ENCODE measurements at places on chromosomes 6 and 20.

DNA sequence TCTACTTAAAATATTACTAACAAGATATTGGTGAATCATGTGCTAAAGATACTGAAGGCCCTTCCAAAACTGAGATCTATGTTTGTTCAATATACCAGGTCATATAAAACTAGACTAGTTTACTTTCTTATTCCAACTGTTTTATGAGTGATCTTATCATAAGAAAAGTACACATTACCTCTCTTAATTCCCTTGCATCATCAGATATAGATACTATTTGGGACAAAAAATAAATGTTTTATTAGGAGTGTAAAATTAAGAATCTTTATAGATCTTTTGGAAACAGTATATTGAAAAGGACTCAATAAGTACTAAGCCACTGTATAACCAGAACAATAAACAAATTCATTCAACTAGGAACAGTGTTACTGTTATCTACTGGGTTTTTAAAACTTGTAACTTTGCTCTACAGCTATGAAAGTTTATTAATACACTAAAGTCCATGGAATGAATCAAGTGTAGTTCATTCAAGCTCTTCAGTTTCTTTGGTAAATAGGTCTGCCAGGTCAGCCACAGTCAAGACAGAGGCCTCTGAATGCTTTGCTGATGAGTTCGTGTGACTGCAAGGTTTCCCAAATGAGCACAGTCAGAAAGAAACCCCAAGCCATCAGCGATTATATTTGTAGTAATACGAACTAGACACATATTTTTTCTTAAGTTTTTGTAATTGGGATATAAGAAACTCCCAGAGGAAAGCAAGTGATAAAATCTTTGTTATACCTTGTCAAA is 71.8 kb upstream of the FBXO30 start:
- peak; percentile 57 for DNase-seq

- DNase-seq = no peak
Measured at GRCh38 chr20:57851025-57851682, 141.3 kb upstream of the PMEPA1 start.

DNA sequence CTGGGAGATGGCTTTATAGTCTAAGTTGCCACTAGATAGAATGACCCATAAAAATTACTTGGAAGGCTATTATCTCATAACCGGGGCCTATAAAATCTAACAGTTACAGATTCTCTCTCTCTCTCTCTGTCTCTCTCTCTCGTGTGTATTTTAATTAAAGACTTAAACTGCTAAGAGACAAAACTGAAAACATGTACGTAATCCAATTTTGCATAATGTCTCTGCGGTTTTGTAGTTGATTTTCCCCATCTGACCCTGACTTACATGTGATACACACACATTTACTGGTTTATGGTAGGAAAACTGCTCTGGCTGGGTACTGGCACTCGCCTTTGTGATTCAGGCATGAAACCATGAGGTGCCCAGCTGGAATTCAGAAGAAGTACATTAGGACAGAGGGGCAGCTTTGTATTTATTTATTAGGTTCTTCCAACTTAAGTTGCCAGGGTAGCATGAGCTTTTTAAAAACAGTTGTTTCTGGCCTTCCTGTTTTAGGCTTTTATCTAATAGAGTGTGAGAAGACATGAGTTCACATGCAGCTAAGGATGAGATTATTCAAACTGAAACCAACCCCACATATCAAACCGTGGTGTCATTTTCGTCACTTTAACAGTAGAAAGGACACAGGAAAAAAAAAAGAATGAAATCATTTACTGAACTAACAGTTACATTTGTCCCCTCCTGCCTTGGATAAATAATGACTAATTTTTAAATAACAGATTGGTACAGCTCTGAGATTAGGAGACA is 182.5 kb downstream of the GMPR start:
- peak; percentile 52 for DNase-seq

GRCh38 chr6:144075187-144075586 is 20.2 kb downstream of the SF3B5 start:
- no peak for DNase-seq

DNA sequence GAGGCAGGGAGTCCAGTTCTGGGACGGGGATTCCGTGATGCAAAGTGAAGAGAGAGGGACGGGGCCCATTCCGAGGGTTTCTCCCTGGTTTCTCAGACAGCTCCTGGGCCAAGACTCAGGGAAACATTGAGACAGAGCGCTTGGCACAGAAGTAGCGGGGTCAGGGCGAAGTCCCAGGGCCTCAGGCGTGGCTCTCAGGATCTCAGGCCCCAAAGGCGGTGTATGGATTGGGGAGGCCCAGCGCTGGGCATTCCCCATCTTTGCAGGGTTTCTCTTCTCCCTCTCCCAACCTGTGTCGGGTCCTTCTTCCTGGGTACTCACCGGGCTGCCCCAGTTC is 35.9 kb upstream of the HLA-G start:
- DNase-seq = no peak

DNA sequence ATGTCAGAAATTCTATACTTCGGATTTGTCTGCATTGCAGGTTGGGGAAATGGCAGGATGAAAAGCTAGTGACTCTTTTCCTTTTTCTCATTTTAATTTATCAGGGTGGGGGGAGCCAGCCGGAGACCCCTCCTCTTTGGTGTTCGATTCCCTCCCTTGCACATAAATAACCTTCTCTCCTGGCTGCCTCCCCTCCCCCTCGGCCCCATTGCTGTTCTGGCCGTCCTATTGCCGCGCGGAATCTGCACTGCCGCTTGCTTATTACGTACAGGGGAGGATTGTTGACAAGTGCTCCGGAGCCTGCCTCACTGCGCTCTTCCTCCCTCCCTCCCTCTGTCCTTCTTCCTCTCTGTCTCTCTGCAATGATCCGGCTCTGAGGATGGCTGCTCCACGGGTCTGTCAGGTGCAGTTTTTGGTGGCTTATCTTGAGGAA is 154.7 kb downstream of the JARID2 start:
- DNase-seq = no peak

GRCh38 chr20:23234311-23235078 is 116.1 kb upstream of the NXT1 start:
- DNase-seq = no peak

- no peak for DNase-seq
Measured at GRCh38 chr6:30598912-30599624, 18.0 kb downstream of the PPP1R10 start.

- DNase-seq = no peak
Measured at GRCh38 chr6:52345311-52345710, 16.6 kb upstream of the PAQR8 start.

DNA sequence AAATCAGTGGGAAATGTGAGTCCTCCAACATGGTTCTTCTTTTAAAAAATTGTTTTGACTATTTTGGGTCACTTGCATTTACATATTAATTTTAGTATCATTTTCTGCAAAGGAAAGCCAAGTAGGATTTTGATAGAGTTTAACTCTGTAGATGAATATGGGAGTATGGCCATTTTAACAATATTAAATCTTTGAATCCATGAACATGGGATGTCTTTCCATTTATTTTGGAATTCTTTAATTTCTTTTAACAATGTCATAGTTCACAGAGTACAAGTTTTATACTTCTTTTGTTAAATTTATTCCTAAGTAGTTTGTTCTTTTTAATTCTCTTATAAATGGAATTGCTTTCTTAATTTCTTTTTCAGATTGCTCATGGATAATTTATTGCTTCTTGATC is 56.5 kb upstream of the ARMC2 start:
- DNase-seq = no peak

DNA sequence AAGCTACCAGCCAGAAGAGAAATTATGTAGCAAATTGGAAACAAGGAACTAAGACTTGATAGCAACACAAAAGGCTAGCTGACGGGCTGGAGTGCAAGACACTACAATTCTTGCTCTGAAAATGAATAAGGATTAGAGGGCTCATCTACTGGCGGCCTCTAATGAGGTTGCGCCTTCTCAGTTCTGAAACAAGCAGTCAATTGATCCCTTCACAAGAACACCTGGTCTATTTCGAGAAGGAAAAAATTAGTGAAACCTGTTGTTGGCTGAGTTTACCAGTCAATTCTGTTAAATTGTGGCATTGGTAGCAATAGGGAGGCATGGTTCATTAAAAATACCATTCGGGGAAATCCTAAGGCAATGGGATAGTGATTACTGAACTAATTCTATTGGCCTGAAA is 74.8 kb upstream of the JARID2 start:
- DNase-seq = no peak

DNA sequence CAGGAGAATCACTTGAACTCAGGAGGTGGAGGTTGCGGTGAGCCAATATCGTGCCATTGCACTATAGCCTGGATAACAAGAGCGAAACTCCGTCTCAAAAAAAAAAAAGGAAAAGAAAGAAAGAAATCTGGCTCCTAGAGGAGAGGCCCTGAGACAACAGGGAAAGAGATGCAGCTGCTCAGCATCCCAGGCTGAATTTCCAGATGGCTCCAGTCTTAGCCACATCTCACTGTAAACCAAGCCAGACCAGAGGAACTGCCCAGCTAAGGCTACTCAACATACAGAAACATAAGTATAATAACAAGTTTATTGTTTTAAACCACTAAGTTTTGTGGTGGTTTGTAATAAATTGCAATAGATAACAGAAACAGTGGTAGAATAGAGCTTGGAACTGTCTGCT is 38.5 kb upstream of the TASP1 start:
- no peak for DNase-seq

GRCh38 chr20:2640260-2640659 is 12.2 kb upstream of the NOP56 start:
- DNase-seq = no peak

GRCh38 chr20:25313593-25313992 is 65.7 kb downstream of the PYGB start:
- no peak for DNase-seq

DNA sequence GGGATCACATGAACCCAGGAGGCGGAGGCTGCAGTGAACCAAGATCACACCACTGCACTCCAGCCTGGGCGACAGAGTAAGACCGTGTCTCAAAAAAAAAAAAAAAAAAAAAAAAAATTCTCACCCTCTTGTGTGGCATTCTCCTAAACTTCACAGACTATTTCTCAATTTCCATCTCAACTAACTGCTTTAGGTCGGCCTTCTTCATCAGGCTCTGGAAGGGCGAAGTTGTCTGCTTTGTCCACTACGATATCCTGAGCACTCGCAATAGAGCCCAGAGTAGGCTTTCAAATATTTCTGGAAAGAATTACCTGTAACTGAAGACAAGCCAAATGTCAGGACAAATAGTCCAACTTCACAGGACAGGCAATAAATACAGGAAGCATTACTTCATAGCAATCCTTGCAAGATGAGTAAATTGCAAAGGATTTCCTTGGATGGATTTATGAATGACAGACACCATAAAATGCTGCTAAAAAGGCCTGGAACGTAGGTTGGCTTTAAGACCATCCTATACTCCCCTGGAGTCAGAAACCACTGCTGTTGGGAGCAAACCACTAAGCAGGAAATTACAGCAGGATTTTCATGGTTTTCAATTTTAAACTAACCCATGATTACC is 116.3 kb upstream of the SLC2A12 start:
- DNase-seq = no peak

GRCh38 chr6:27662769-27663168 is 189.9 kb upstream of the ZNF184 start:
- no peak for DNase-seq

- no peak for DNase-seq
Measured at GRCh38 chr6:113870917-113871316, 13.8 kb downstream of the MARCKS start.

DNA sequence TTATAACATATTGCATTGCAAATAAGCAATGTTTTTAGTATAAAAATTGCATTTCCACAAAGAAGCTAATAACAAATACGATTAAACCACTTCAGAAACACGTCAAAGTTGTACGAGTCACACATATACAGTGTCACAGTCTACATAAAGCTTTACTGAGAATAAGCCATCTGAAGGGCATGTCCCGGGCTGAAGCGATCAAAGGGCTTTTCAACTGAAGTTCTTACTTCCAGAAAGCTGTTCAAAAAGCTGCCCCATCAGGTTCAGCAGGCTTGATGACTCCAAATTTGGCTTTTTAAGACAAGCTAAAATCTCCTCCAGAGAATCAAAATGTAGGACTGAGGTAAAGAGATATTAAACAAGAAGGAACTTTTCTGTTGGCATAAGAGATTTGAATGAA is 37.5 kb upstream of the HAO1 start:
- DNase-seq = no peak

GRCh38 chr6:126206504-126207246 is 133.2 kb upstream of the CENPW start:
- no peak for DNase-seq

DNA sequence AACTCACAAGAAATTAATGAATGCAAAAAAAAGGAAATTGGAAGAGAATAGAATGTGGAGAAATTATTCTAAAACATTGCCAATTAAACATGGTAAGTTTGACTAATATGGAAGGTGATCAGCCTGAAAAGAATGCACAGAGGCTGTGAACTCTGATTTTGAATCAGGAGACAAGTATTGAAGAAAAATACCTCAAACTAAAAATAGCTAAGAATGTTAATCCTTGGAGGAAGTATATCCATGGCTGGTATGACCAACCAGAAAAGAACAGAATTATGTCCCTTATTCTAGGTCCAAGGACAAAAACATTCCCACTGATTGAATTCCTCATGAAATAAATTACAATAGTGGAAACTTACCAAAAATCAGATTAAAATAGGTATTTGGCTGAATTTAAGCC is 7.3 kb upstream of the RIMS1 start:
- DNase-seq = peak; percentile 21

GRCh38 chr6:70119218-70119835 is 183.6 kb downstream of the COL9A1 start:
- no peak for DNase-seq

GRCh38 chr20:41110930-41111577 is 26.3 kb upstream of the PLCG1 start:
- DNase-seq = no peak

DNA sequence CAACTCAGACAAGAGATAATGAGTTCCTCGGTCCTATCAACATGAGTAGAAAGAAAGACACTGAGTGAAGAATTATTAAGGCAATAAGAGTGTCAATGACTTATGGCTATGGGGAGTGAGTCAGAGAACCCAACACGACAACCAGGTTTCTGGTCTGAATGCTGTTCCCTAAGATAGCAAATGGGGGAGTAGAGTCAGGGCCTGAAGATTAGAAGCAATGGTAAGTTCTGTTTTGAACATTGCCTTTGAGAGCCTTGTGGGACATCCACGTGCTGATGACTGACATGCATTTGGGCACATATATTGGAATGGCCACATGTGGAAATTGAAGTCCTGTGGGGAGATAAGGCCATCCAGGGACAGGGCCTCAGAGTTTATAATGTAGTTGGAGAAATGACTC is 254.4 kb upstream of the TCF21 start:
- no peak for DNase-seq

- no peak for DNase-seq
Measured at GRCh38 chr6:166258854-166259276, 49.3 kb downstream of the PRR18 start.
